ENCODE measurements at places on chromosomes 16 and 17. TPM values are rescaled to one million over a fixed set of nuclear protein-coding genes. Genes with fewer than 3 reads are reported as not detected.
A peak's percentile ranks its signal among the peaks of the same experiment; 100 is the strongest.

DNA sequence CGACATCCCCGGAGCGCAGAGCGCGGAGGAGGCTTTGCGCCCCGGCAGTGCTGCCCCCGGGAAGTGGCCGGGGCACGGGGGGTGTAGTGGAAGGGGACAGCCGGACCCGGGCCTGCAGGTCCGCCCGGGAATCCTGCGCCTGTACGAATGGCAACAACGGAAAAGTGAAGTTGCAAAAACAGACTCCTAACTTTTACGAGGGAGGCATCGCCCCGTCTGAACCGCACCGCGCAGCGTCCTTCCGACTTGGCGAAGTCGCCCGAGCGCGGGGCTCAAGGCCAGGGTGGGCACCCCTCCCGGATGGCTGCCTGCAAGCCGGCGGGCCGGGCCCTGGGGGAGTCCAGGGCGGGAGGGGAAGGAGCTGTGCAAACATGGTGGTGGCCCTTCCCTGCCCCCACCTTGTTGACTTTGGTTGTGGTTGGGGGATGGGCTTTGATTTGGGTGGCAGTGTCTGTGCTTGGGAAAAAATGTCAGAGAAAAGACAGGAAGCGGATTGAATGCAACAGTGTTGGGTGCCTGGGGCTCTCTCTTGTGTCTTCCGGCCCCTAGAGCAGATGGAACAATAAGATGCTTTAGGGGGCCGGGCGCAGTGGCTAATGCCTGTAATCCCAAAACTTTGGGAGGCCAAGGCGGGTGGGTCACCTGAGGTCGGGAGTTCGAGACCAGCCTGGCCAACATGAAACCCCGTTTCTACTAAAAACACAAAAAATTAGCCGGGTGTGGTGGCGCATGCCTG lies 675 bp downstream of the RNF213 start:
- DNase-seq: peak; percentile 95

ODF4 gene
- total RNA-seq: not detected

DNA sequence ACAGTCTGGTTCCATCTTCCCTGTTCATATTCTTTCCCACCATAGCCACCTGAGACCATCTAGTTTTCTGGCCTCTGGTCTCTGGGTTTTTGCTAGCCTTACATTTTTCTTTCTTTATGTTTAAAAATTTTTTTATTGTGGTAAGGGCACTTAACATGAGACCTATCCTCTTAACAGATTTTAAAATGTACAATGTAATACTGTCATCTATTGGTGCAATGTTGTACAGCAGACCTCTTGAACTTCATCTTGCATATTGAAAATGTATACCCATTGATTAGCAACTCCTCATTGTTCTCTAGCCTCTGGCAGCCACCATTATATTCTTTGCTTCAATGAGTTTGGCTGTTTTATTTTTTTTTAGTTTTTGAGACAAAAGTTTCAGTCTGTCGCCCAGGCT lies 39.2 kb downstream of the ITGAM start:
- DNase-seq: no peak

TXNL4B gene
- total RNA-seq: 9.9 TPM

ULK2 gene
- 10.8 TPM for total RNA-seq

GRCh38 chr17:79000396-79001189 lies 9.0 kb downstream of the CANT1 start:
- DNase-seq: no peak

WNK4 gene
- 1.9 TPM for total RNA-seq

DNA sequence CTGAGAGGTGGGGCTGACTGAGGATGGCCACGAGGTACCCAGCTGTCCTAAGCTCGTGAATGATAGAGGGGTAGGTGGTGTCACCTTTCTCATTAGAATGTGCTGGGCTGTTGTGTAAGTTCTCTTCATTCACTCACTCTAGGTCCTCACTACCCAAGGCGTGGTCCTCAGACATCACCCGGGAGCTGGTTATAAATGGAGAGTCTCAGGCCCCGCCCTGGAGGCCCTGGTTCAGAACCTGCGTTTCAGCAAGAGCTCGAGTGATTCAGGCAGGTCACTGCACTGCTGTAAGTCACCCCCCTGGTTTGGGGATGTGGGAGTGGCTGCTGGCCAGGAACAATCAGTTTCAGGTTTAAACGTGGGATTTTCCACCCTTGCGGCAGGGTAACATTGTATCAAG lies 139.8 kb downstream of the FOXL1 start:
- DNase-seq: peak; percentile 41

HSPB9 gene
- total RNA-seq: 0.18 TPM

DHRS7C gene
- total RNA-seq: not detected

- no peak for DNase-seq
These were observed 13.2 kb downstream of the C17orf50 start for GRCh38 chr17:35773679-35774425.

DNA sequence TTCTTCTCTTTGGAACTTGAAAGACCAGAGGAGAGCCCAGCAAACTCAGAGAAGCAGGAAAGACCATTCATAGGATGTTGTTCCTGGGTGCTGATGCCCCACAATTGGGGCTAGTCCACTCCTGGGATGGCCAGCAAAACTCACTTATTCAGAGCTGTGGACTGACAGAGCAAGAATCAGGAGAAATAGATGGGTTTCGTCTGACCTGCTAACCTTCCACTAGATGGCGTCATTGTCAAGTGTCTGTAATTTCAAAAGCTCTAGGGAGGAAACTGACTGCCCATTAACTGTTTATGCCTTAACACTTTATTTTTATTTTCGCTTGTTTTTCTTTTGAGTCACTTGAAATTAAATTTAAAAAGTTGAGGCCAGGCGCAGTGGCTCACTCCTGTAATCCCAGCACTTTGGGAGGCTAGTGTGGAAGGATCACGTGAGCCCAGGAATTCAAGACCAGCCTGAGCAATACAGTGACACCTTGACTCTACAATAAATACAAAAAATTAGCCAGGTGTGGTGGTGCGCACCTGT lies 28.7 kb upstream of the MILR1 start:
- peak; percentile 47 for DNase-seq

- no peak for DNase-seq
These were observed 88.5 kb downstream of the CMIP start for GRCh38 chr16:81533175-81533507.

DNA sequence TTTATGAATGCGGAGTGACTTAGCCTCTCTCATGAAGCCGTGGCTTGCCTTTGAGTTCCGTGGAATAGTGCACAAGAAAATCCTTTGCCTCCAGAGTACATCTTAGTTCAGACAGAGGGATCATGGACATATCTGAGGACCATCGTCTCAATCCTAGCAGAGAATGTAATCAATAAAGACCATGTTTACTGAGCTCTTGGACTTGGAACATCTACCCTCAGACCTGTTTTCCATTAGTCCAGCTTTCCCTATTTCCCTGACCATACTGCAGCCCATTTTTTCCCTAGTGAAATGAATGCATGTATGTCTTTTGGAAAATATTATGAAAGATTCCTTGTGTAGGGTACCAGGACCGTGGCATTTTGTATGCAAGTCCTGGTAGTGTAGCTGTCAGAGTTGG lies 90.2 kb downstream of the PLCG2 start:
- no peak for DNase-seq

DNA sequence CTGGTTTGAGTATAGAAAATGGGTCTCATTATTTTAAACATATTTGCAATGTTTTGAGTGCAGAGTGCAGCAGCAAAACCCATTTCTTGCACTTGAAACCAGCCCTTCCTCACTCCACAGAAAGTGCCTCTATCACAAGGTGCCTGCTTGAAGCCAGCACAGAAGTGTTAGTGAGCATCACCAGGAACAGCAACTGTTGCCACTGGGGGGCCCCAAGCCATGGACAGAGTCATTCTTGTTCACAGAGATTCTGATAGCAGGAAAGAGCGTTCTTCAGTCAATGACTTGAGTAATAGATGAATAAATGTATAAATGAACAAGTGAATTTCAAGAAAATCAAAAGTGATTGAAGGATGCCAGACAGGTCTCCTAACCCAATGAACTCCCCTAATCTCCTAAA lies 45.6 kb downstream of the CHD9NB start:
- peak; percentile 36 for DNase-seq

CLEC19A gene
- total RNA-seq: 0.20 TPM

GRCh38 chr17:43723697-43724359 lies 34.8 kb downstream of the SOST start:
- no peak for DNase-seq

GID4 gene
- 11.9 TPM for total RNA-seq

- DNase-seq: no peak
These were observed 473.2 kb upstream of the SALL1 start for GRCh38 chr16:51624080-51624775.

KRTAP1-1 gene
- total RNA-seq: not detected

DNA sequence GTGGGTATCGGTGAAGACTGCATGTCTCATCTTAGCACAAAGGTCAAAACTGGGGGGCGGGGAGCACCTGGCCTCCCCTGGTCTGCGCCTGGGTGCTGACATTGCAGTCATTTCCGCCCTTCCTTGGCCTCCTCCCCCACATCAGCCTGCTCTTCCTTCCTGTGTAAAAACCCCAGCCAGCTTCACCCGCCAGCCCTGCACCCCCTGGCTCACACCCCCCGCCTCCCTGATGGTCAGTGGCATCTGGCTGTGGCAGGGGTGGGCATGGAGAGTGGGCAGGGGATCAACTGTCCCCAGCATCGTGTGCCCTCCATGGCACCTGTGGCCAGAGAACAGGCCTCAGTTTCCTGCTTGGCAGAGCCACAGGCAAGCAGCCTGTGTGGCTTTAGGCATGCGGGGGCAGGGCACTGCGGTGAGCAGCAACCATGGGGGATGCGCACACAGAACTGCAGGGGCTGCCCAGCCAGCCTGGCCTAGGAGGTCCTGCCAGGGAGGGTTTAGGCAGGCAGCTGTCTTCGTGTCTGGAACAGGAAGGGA lies 26.5 kb upstream of the LASP1NB start:
- DNase-seq: no peak

TMEM92 gene
- 10.9 TPM for total RNA-seq

KRT25 gene
- total RNA-seq: not detected

DNA sequence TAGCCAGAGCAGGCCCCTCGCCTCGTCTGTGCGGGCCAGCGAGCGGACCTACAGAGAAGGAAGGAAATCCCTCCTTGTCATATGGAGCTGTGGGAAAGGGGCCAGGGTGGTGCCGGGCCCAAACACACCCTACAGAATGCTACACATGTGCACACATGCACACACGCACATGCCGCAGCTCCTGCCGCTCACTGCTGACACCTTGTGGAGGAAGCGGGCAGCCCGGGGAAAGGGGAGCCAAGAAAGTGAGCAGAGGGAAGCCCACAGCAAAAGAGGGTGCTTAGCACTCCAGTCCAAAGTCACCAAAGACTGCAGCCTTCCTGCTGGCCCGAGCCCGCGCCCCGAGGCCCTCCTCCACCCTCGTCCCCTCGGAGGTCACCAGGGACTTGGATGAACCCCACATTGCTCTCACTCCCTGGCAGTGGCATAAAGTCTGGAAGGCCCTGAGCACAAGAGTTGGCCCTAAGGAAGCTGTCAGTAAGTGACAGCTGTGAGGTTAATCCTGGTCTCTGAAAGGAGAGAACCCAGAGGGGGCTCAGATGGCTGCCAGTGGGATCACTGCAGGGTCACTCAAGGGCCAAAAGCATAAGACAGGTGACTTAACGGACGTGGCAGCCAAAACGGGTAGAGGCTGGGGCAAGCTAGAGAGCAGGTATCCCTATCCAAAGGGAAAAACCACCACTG lies 68.2 kb downstream of the MYO18A start:
- DNase-seq: peak; percentile 83

DNA sequence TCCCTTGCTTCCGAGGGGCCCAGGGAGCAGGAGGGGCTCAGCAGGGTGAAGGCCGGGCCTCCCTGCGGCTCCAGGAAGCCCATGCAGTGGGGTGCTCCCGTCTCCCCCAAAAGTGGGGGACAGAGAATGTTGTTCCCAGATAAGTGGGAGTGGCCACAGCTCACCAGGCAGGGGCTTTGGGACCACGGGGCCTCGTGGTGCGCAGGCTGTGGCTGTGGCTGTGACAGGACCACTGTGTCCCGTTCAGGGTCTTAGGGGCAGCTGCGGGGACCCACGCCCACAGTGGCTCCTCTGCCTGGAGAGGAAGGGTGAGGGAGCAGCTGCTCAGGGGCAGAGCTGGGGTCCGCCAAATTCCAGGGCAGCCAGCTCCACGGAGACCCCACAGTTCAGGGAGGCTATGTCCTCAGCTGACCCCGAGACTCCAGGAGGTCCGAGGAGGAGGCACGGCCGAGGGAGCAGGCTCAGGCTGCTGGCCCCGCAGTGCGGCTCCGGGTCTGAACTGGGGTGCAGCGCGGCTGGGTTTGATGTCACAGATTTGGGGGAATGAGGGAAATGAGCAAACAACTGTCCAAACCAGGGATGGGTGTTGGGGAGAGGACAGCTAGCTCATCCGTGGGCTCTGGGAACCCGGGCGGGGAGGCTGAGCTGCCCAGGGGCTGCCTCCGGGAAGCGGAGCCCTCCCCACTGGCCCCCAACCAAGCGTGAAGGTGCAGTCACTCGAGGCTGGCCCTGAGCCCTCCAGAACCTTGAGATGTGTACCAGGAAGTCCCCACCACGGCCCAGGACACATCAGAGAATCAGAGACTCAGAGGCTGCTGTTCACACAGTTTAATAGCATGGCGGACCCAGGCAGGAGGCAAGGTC lies 23.4 kb downstream of the TPSD1 start:
- no peak for DNase-seq

RBFOX1 gene
- 2.0 TPM for total RNA-seq

CRHR1 gene
- total RNA-seq: 0.52 TPM

G6PC3 gene
- total RNA-seq: 109 TPM

GRCh38 chr16:47965439-47965838 lies 190.4 kb downstream of the ABCC12 start:
- DNase-seq: peak; percentile 70

DNA sequence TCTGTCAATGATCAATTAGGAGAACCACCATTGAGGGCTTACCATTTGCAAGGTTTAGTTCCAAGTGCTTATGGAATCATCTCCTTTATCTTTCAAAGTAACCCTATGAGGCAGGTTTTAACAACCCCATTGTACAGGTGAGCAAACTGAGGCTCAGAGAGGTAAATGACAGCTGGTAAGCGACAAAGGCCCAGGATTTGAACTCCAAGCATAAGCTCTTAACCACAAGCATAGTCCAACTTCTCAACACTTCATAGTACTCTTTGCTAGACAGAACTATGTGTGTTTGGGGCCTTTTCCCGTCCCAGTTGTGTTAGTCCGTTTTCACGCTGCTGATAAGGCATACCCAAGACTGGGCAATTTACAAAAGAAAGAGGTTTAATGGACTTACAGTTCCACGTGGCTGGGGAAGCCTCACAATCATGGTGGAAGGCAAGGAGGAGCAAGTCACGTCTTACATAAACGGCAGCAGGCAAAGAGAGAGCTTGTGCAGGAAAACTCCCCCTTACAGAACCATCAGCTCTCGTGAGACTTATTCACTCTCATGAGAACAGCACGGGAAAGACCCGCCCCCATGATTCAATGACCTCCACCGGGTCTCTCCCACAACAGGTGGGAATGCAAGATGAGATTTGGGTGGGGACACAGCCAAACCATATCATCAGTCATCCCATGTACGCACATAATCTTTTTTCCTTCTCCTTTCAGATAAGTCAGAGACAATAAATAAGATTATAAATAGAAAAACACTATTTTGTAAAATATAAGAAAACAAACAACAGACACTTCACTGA lies 6.4 kb downstream of the RPH3AL start:
- no peak for DNase-seq

- DNase-seq: no peak
These were observed 5.4 kb upstream of the NUP85 start for GRCh38 chr17:75199886-75200618.

SLC5A11 gene
- 0.22 TPM for total RNA-seq
